ENCODE measurements at places on chromosomes 6 and 20. TPM values are rescaled to one million over a fixed set of nuclear protein-coding genes. Genes with fewer than 3 reads are reported as not detected.

DNA sequence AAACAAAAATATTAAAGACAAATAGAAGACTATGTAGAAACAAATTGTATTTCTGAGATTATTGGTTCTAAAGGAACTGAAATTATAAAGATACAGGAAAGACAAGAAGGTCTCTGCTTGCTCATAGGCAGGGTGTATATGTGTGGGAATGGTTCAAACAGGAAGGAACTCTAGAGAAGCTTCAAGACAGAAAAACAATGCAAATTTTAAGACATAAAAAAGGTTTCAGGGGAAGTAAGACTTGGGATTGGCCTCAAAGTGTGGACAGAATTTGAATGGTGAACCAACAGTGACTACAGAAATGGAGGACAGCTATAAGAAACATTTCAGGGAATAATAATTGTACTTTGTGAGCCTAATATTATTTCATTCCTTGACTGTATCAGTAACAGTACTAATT, 50.3 kb downstream of the OR2B2 start:
- no peak for DNase-seq

PLN gene
- not detected for polyA plus RNA-seq

GRCh38 chr6:164057876-164058275, 643.4 kb downstream of the QKI start:
- DNase-seq, result no peak

CRISP2 gene
- polyA plus RNA-seq, result not detected

- no peak for DNase-seq
Measured at GRCh38 chr6:64013011-64013410, 377.4 kb downstream of the PHF3 start.

DNA sequence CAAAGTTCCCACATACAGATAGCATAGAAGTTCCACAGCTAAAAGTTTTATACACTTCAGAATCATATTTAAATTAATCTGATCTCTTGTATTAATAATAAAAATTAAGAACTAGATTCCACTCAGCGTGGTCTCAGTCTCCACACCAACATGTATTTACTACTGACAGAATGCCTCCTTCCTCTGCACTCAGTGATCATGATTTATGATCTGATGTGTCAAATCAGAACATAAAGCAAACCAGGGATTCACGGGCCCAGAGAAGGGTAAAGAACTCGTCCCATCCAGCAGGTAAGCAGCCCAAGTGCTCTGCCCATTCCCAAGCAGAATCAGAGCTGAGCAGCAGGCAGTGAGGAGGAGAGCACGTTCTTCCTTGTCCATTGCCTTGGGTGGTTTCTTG, 14.2 kb upstream of the ATRN start:
- no peak for DNase-seq

DNA sequence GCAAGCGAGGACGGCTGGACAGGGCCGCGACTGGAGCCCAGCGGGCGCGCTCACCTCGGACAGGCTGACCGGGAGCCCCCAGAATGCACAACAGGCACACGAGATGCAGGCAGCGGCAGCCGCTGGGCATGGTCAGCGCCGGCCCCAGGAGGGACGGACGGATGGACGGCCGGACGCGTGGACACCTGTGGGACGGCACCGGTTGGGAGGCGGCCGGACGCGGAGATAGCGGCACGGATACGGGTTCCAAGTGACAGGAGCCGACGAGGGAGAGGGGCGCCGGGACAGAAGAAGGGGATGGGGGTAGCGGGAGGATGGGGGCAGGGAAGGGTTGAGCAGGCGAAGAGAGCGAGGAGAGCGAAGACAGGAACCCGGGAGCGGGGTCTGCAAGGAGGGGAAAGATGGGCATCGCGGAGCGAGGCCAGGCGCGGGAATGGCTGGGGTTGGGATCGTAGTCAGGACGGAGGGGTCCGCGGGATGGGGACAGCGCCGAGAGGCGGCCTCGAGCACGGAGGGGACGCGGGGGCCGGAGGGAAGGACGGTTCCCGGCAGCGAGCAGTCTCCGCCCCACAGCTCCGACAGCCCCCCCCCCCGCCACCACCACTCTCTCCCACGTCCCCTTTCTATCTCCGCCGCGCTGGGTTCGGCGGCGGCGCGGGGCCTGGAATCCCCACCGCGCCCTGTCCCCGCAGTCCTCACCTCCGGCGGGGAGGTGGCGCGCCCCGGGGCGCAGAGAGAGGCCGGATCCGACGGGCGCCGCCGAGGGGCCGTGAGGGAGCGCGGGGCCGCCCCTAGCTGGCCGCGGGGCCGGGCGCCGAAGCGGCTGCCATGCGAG, 435 bp downstream of the DLK2 start:
- DNase-seq, result peak; percentile 88

GRCh38 chr6:87698547-87699006, 3.5 kb downstream of the AKIRIN2 start:
- no peak for DNase-seq

MATN4 gene
- polyA plus RNA-seq, result 0.08 TPM

DNA sequence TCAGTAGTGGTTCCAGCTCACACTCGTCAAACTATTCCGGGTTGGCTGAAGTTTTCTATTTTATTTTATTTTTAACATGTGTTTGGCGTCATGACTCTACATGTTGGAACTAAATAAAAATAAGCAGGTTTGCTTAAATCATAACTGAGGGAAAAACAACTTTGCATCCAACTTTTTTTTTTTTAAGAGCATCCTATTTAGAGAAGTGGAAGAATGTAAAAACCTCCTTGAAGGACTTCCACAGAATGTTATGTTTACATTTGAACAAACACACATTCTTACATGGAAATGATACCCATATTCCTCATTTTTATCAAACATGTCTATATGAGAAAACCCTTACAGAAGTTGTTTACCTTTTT, 659 bp downstream of the PRDM1 start:
- no peak for DNase-seq

GRCh38 chr6:152085451-152085921, 278.0 kb downstream of the ESR1 start:
- DNase-seq, result no peak

DOK5 gene
- not detected for polyA plus RNA-seq

- no peak for DNase-seq
Measured at GRCh38 chr20:15139522-15139921, 802.1 kb upstream of the FLRT3 start.

LHFPL5 gene
- 0.16 TPM for polyA plus RNA-seq

DNA sequence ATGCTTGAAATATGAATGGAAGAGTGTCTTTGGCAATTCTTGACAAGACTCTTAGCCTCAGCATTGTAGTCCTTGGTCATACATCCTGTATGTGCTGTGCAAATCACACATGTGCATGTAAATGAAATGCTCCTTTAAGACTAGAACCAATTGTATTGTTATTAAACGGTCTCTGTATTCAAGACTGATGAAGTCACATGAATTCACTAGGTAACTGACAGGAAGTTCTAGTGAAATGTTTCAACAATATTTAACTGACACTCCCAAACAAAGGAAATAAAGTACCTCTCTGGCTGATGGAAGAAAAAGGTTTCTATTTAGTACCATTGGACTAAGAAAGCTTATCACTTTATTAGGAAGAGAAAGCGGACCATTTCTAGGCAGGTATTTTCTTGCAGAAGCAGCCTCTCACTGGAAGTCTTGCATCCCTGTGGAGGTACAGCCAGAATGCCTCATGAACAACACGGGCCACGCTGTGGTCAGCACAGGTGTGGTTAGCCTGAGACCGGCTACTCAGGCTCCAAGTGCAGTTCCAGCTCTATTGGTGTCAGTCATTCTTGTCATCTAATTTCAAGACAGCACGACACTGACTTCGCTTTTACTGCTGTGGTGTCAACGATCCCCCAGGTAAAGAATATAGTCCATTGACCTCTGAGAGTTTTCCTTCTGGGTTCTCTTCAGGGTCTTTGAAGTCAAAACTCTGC, 17.3 kb downstream of the PPP1R3G start:
- DNase-seq, result no peak

GRCh38 chr20:3874194-3874844, 14.9 kb upstream of the PANK2 start:
- DNase-seq, result no peak

- DNase-seq, result no peak
Measured at GRCh38 chr6:113697632-113698410, 159.3 kb upstream of the MARCKS start.

DNA sequence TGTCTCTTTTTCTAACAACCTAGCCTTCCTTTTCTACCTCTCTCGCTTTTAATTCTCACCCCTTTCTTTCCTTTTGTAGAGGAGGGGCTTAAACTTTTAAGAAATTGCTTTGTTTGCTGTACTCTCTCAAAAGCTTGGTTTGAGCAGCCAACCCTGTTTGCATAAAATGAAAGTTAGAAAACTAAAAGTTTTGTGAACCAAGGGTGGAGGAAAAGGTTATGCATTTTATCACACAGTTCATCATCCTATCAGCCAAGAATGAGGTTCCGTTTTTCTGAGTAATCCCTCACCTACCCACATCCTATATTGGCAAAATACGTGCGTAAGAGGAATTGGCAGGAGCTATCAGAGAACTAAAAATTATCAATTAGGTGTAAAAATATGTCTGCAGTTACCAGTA, 42.8 kb upstream of the LOC128125822 start:
- DNase-seq, result no peak

DNA sequence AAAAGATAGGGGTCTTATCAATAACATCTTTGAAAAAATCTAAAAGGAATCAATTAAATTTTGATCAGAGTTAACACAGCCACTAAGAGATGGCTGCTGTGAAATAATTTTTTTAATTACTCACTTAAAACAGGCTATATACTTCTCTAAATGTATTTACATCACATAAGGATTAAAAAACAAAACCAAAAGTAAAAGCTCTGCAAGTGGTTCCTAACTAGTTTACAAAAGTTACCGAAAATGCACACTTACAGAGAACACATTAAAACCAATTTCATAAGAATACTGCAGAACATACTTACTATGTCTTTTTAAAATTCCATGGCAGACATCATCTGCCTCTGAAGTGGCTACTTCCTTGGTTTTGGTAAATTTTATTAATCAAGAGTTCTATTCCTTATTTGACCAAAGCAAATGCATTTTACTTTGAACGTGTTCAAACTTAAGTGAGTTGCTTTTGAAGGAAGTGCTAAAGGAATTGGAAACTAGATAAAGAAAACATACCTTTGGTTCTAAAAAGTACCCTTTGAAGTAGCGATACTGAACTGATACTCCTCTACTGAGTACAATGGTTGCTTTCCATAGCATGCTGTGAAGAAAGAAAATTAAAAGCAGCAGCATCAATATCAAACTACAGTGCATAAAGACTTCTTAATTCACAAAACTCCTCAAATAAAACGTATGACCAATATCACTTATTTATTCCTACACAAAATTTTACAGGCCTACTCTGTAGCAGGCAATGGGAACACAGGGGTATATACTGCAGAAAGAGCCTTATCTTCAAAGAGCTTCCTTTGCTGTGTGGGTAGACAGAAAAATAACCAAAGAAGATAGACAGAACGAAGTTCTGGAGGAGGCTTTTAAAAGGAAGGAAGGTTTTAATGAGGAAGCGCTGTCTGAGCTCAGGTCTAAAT, 157.1 kb upstream of the SHLD1 start:
- no peak for DNase-seq

- peak; percentile 3 for DNase-seq
Measured at GRCh38 chr6:38708496-38708895, 5.6 kb upstream of the GLO1 start.
